ENCODE measurements at places on chromosomes 11 and 22.

DNA sequence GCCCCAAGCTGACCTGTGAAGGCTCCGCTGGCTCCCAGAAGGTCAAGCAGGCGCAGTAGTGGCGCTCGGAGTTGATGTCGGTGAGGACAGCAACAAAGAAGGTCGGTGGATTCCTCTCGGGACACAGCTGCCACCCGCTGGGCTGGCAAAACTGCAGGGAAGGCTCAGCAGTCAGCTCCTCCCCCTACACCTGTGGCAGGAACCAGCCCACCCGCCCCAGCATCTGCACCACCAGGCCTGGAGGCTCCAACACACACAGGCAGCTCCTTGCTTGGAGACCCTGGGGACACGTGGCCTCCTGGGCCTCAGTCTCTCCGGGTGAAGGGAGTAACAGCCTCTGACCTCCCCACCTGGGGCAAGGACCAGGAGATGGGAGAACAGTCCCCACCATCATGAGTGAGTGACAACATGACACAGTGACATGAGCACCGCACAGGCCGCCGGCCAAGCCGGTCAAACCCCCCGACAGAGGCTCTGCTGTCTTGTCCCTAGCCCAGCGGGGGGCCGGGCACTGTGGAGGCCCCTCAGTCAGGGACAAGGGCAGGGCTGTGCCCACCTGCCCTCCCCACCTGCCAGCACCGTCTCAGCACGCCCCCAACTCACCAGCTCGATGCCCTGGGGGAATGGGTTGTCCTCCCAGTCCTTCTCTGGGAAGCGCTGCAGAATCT lies 6.9 kb downstream of the SBF1 start:
- no peak for DNase-seq

DNA sequence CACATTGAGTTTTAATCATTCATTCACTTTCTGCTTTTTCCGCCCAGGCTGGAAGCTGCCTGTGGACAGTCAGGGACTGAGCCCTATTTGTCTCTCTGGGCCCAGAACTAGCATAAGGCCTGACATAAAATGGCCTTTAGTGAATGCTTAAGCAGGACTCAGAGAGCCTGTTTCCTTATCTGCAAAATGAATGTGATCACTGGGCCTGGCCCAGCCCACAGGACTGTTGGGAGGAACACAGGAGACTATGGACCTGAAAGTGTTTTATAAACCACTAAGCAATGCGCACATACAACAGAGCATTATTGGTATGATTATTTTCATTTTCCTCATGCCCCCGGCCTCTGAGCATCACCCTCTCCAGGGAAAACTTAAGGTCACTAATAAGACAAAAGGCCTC lies 3.9 kb upstream of the MYH9 start:
- no peak for DNase-seq

- no peak for DNase-seq
Measured at GRCh38 chr11:12460466-12460865, 83.1 kb downstream of the PARVA start.

GRCh38 chr11:75499423-75500190 lies 26.1 kb downstream of the GDPD5 start:
- no peak for DNase-seq

DNA sequence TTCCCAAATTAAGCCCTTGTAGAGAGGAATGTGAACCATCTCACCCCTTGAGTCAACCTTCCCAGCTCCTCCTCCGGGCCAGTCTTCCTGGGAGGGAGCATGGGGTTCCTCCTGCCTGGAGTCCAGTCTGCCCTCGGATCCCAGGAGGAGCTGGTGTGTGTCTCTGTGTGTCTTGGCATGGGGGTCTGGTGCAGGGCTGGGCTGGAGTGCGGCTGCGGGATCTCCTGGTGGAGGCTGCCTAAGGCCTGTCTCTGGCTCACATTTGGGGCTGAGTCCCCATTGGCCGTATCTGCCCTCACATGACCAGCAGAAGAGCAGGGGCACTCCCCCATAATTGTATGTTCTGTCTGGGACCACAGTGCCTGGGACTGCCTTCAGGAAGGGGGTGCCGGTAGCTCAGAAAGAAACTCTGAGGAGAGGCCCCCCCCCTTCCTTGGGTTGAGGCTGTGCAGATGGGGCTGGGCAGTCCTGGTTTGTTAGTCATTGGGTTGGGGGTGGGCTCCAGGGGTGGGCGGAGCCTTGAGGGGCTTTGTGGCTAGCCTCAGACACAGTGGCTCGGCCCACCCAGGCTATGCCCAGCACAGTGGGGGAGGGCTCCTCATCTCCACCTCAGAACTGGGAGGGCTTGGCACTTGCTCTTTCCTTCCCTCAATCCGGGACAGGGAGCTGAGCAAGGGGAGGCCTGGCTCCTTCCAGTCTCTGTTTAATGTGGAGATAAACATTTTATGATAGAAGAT lies 2.9 kb downstream of the C1QTNF5 start:
- DNase-seq, result no peak

GRCh38 chr22:36528795-36529751 lies at the start of gene EIF3D:
Gene EIF3D, minus strand, starts transcription at chr22:36529166. Its CDS starts 3,045 bp downstream, at chr22:36526121.
- DNase-seq, result peak; percentile 99

- DNase-seq, result peak; percentile 14
Measured at GRCh38 chr11:96091476-96091875, 167.6 kb upstream of the MTMR2 start.

DNA sequence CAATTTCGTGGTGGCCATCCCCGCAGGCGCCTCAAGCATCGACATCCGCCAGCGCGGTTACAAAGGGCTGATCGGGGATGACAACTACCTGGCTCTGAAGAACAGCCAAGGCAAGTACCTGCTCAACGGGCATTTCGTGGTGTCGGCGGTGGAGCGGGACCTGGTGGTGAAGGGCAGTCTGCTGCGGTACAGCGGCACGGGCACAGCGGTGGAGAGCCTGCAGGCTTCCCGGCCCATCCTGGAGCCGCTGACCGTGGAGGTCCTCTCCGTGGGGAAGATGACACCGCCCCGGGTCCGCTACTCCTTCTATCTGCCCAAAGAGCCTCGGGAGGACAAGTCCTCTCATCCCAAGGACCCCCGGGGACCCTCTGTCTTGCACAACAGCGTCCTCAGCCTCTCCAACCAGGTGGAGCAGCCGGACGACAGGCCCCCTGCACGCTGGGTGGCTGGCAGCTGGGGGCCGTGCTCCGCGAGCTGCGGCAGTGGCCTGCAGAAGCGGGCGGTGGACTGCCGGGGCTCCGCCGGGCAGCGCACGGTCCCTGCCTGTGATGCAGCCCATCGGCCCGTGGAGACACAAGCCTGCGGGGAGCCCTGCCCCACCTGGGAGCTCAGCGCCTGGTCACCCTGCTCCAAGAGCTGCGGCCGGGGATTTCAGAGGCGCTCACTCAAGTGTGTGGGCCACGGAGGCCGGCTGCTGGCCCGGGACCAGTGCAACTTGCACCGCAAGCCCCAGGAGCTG lies 24.8 kb downstream of the ADAMTS15 start:
- no peak for DNase-seq

- no peak for DNase-seq
Measured at GRCh38 chr11:33373636-33374035, 116.5 kb downstream of the HIPK3 start.

GRCh38 chr11:85348945-85349344 lies 278.2 kb downstream of the DLG2 start:
- no peak for DNase-seq

DNA sequence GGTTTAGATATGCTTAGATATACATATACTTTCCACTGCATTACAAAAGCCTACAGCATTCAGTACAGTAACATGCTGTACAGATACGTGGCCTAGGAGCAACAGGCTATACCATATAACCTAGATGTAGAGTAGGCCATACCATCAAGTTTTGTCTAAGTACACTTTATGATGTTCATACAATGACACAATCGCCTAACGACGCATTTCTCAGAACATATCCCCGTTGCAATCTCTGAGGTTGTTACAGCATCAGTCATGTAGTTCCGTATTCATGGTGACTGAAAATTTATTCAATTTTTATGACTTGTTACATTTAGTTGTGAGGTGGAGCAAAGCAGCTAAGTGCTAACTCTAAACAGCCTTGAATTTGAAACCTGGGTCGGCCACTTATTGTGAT lies 6.7 kb downstream of the ZBTB44 start:
- no peak for DNase-seq

All from CD8-positive, alpha-beta T cell (primary cell).